Activated CD4-positive, alpha-beta T cell treated with anti-CD3 and anti-CD28 coated beads for 1 hour (primary cell): ENCODE measurements at places on chromosomes 4 and X.

- no peak for DNase-seq
These were observed 9.6 kb upstream of the GRSF1 start for GRCh38 chr4:70849291-70849690.

DNA sequence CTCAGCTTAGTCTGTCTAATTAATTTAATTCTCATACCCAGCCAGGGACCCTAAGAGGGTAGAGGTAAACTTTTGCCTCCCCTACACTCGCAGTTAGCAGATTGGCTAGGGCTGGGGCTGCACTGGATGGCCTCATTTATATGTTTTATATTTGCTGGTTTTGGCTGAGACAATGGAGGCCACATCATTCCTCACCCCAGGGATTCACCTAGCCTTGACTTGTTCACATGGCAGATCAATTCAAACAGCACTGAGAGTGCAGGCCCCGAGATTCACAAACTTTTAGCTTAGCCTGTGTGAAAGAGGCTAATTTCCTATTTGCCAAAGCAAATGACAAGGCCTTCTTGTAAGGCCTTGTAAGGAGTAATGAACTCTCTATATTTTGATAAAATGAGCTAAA lies 844.4 kb downstream of the ARAP2 start:
- DNase-seq = no peak

DNA sequence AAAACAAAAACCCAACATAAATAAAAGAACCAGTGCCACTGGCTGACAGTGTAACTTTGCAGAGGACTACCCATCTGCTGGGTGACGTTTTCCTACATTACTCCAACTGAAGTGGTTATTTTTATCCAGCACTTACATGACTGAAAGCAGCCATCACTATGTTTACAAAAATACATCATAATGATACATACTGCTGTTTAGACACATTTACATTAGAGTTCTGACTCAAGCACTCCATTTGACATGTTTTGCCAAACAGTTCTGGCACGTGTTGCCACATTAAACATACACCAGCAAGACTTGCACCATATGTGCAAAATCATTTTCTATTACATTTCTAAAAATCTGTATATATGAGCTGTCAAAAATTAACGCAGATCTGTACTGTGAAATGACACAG lies 39.6 kb downstream of the BEND4 start:
- DNase-seq = no peak

- DNase-seq = no peak
These were observed 9.6 kb upstream of the STK32B start for GRCh38 chr4:5041699-5042098.

DNA sequence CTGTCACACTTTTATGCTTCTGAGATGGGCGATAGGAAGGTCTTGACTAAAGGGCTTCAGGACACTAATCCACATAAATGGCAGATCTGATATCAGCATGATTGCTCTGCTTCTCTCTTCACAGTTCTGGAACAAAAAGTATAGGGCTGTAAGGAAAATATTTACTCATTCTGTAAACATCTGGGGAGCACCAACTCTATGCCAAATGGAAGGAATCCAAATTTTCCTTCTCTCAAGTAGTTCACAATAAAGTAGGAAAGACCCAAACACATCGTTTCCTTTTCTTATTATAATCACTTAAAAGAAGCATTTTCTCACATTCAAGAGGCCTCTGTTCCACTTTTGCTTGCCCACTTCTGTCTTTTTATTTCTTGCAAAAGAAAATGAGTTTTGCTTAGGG lies 45.9 kb upstream of the F9 start:
- no peak for DNase-seq

- no peak for DNase-seq
These were observed 5.0 kb downstream of the CCNQ start for GRCh38 chrX:153593811-153594500.

- no peak for DNase-seq
These were observed 2233.9 kb upstream of the TENM3 start for GRCh38 chr4:180009316-180009715.

DNA sequence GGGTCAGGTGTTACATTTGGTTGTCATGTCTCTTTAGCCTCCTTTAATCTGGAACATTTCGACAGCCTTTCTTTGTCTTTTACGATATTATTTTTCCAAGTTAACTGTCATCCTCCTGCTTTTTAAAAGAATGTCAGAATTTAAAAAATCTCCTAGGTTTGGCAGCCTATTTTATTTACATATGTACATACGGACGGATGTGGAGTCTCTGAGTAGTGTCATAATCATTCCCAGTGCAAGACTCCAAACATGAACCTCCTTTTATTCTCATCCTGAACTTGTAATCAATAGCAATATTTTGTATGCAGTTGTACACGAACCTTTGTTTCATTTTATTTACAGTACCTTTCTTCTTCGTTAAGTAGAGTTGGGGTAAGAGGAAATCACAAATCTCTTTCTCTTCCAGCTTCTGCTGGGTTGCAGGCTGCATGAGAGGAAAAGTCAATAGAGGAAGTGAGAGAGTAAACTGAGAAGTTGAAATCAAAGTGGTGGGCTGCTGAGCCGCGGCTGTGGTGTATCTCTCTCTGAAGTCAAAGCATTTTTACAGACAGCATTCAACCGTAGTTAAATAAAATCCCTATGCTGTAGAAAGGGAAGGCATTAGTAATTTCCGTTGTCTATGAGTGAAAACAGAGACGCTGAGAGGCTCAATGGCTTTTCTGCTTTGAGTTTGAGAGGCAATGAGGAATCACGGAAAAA lies 53.9 kb upstream of the RPS6KA3 start:
- no peak for DNase-seq

GRCh38 chr4:114088481-114088880 lies 109.0 kb upstream of the ARSJ start:
- DNase-seq = no peak

DNA sequence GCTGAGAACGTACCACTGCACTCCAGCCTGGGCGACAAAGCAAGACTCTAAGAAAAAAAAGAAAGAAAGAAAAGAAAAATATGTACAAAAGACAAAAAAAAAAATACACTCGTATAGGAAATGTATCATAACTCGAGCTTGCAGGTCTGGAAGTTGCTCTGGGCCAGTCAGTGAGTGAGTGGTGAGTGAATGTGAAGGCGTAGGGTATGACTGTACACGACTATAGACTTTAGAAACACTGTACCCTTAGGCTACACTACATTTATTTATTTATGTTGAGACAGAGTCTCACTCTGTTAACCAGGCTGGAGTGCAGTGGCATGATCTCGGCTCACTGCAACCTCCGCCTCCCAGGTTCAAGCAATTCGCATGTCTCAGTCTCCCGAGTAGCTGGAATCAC lies 29.4 kb downstream of the EVC2 start:
- no peak for DNase-seq

DNA sequence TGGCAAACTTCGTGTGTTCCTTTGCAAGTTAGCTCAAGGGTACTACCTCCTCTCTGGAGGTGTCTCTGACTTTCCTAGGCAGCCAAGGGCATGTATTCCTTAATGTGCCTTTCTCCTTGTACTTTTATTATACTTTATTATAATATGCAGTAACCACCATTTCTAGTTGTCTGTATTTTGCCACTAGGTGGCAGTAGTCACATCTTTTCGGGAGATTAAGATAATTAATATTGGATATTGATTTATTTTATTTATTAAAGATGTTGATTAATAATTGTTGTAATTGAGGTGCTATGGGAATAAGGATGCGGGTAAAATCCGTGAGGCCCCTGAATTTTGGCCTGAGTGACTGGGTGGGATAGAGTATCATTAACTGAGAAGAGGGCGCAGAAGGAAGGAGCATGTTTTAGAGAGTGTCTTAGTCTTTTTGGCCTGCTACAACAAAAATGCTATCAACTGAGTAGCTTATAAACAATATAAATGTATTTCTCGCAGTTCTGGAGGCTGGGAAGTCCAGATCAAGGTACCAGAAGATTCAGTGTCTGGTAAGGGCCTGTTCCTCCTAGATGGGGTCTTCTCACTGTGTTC lies 153.3 kb downstream of the TMEM164 start:
- no peak for DNase-seq

GRCh38 chr4:8121292-8122015 lies 37.2 kb downstream of the ABLIM2 start:
- no peak for DNase-seq

- DNase-seq = no peak
These were observed 589.7 kb downstream of the SPRY1 start for GRCh38 chr4:123986268-123986798.

DNA sequence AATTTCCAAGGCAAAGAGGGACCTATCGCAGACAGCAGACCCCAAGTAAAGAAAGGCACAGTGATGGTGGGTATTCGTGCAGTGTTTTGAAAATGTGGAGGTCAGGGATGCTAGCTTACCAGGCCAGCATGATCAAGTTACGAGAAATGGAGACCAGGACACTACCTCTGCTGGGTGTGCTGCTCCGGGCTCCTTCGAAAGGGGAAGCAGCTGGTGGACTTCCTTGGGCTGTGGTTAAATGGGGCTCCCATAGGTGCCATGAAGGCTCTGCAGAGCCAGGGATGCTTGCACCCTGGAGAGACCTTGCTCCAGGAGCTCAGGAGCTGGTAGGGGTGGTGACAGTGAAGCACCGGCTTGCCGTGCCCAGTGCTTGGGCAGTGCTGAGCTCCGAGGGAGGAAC lies 68.8 kb downstream of the TBL1X start:
- DNase-seq = no peak

DNA sequence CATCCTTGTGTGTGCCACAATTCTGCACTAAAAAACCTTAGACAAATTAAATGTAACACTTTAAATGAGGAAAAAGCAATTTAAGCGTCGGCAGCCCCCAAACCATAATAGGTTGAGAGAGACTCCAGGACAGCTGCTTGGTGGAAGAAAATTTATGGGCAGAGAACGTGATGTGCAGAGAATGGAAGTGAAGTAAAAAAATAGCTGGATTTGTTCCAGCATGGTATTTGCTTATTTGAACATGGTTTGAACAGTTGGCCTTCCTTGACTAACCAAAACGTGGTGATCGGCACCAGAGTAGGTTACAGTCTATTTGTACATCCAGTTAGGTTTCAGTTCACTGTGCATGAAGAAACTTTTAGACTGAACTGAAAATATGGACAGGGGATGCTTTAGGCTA lies 343.0 kb upstream of the CPEB2 start:
- no peak for DNase-seq

GRCh38 chrX:40127052-40127451 lies 29.3 kb upstream of the BCOR start:
- no peak for DNase-seq

- no peak for DNase-seq
These were observed 101.1 kb downstream of the ADGRL3 start for GRCh38 chr4:61301271-61301670.

DNA sequence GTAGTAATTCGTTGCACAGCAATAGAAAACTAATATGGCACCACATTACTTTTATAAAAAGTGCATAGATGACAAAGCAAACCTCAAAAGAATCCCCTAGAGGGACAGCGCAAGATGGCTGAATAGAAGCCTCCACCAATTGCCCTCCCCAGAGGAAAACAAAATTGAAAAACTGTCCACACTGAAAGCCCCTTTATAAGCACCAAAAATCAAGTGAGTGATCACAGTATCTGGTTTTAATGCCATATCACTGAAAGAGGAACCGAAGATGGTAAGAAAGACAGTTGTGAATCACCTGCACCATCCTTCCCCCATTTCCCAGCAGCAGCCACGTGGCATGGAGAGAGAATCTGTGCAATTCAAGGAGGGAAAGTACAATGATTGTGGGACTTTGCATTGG lies 522.2 kb downstream of the GLUD2 start:
- DNase-seq = no peak

DNA sequence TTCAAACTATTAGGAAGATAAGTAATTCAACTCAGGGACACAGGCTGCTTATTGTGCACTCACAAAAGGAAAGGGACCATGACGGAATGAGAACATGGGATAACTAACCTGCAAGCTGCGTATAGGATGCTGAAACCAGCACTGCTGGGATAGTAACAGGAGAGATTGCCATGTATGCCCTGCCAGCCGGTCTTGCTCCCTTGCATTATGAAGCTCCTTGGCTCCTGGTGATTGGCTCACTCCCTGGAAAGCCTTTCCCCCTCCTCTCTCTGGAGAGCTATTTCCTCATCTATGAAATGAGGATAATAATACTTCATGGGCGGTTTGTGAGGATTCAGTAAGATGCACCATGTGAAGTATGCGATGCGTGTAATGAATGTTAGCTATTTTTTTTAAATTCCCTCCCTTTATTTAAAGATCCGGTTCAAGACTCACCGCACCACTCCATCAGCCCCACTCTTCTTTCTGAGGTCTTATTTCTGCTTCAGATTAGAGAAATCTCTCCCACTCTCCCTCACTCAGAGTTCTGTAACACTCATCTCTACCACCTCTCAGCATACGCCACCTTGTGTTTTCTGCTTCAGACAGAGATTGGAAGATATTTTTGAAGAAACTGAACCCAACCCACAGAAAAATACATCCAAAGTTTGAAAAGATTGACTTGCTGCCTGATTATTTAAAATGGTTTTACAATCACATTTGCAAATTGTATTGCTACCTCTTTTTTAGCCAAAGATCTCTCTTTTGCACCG lies 18.4 kb downstream of the MSMO1 start:
- no peak for DNase-seq

- DNase-seq = no peak
These were observed 17.7 kb upstream of the GRIPAP1 start for GRCh38 chrX:49019599-49020249.

- DNase-seq = no peak
These were observed 104.2 kb downstream of the FAM47B start for GRCh38 chrX:35046660-35047296.

GRCh38 chr4:53505947-53506346 lies 85.3 kb downstream of the LNX1 start:
- DNase-seq = no peak

DNA sequence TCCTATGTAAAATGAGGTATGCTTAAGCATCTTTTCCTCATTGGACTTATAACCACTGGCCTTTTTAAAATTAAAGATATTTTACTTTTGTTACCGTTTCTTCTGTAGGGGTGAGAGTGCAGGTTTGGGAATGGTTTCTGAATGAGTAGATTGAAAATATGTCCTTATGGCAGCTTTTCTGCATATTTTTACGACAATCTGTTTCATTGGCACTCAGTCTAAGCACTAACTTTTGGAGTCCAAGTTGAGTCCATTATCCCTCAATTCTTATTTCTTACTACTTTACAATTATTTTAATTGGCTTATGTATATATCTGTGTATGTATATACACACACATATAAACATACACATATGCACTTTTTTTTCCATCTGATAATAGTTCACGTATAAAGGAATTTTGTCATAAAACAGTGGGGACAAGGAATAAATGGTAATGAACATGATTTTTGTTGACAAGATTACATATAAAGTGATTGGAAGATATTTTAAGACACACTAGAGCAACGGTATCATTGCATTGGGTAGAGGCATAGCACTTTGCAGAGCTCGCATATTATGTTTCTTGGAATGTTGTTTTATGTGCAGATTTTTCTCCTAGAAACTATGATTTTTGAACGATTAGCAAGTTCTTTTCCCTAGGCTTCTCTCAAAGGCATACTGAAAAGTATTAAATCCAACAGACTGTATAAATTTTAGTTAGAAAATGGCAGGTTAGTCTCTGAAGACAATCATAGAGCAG lies 133.0 kb downstream of the FAT4 start:
- no peak for DNase-seq

GRCh38 chrX:7480721-7481120 lies 332.8 kb upstream of the PUDP start:
- no peak for DNase-seq
